ENCODE measurements at places on chromosomes 2 and 18.

- no peak for DNase-seq
Observed at GRCh38 chr2:176280867-176281658, 11.8 kb downstream of the MTX2 start.

DNA sequence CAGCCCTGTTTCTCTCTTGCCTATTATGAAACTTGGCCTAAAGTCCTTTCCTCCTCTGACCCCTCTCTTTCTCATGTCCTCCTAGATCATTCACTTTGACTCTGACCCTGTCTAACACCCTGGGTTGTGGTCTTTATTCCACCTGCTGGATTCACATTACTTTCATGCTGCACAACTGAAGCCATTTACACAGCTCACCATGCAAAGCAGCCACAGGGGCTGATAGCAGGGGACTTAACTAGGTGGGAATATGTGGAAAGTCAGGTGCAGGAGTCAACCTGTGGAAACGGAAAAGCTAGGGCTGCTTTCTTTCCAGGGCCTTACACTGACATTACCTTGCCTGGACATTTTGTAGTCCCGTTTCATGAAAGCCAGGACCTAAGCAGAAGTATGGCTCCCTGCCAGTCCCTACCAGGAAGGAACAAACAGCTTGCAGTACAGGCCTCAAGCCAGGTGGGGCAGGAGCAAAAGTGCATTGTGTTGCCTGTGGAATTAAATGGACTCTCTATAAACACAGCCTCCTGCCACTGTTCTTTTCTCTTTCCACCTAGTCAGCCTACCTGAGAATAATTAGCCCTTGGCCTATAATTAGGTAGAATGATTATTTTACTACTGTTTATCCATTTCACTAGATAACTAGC, 11.8 kb downstream of the MAPRE3 start:
- peak; percentile 15 for DNase-seq

DNA sequence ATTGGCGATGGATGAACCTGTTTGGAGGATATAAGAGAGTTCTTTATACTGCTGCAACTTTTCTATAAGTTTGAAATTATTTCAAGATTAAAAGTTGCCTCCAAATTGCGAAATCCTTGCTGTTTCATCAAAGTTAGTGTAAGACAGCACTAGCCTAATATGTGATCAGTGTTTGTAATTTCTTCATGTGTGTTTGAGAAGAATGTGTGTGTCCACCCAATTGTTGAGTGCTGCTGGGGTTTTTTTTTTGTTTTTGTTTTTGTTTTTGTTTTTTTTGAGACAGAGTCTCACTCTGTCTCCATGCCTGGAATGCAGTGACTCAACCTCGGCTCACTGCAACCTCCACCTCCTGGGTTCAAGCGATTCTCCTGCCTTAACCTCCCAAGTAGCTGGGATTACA, 33.4 kb downstream of the CDK15 start:
- DNase-seq: no peak

DNA sequence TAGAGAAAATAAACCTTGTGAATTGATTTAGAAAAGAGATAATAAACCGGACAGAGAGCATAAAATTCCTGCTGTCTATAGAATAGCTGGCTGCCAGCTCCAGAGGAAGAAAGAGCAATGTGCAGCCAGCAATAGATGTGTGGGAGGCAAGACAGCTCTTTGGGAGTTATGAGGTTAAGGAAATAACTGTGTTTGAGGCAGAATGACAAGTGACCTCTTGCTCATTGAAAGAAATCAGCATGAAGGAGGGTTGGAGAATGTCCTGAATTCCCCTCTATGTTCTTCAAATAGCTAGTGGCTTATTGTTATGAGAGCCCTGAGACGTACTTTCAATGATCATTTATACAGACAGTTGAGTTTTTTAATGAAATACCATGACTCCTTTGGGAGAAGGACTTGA, 1009.9 kb upstream of the NXPH2 start:
- DNase-seq: no peak

DNA sequence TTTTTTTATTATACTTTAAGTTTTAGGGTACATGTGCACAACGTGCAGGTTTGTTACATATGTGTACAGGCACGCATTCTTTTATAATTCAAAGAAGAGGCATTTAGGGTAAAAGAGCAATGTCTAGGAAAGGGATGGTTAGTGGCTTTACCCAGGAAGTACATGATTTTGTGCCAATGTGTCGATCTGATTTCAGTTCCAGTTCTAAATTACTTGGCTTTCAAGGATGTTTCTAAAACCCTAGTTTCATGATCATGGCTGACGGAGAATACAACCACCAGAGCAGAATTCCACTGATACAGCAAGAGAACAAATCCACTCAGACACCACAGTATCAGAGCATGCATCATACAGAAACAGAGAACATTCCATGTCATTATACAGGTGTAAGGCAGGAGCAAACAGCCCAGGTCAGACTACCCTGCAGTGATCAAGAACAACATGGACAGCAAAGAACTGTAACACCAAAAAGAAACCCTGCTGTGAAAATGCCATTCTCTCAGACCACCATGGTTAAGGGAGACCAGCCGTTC, 116.7 kb upstream of the STK17B start:
- no peak for DNase-seq

GRCh38 chr18:78295262-78295661, 684.4 kb upstream of the SALL3 start:
- DNase-seq: no peak

- no peak for DNase-seq
Observed at GRCh38 chr2:241835611-241836010, 23.1 kb downstream of the PDCD1 start.

DNA sequence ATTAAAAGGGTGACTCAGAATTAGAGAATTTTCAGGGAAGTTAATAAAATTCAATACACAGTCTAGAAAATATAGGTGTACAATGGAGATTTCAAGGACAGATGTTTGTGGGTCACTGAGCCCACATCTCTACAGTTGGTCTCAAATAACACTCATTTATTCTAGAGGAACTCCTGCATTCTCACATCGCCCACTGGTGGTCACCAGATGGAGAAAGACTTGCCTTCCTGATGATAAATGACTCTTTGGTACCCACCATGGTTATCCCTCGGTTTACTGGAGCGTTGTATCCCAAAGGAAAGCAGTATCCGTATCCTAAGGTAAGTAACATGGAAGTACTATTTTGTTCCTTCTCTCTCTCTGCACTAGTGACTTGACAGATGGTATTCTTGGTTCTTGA, 1297.1 kb downstream of the DPP10 start:
- DNase-seq: no peak

GRCh38 chr2:159199761-159200465, 86.6 kb downstream of the WDSUB1 start:
- no peak for DNase-seq

DNA sequence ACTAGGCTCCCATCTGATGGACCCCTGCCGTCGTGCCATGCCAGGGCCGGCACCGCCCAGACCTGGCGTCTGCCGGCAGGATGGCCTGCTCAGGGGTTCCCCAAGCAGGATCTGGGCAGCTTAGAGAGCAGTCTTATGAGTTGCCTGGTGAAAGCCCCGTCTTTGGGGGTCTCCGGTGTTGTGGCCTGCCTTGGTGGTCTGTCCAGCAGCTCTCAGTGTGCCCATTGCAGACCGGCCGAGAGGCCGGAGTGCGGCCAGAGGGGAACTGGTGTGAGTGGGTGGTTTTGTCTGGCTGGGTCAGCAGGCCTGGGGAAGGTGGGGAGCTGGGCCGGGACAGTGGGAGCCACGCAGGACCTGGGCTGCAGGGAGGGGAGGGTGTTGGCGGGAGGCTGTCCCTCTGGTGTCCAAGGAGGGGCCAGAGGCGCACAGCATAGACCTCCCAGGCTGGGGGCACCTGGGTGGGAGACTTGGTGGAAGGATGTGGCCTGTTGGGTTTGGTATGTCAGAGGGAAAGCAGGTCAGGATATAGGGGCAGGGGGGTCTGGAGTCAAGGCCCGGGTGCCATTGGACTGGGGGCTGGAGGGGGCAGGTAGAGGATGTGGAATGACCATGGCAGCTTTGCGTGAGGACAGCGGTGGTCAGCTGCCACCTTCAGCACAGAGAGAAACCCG, 16.5 kb downstream of the GPC1 start:
- no peak for DNase-seq

DNA sequence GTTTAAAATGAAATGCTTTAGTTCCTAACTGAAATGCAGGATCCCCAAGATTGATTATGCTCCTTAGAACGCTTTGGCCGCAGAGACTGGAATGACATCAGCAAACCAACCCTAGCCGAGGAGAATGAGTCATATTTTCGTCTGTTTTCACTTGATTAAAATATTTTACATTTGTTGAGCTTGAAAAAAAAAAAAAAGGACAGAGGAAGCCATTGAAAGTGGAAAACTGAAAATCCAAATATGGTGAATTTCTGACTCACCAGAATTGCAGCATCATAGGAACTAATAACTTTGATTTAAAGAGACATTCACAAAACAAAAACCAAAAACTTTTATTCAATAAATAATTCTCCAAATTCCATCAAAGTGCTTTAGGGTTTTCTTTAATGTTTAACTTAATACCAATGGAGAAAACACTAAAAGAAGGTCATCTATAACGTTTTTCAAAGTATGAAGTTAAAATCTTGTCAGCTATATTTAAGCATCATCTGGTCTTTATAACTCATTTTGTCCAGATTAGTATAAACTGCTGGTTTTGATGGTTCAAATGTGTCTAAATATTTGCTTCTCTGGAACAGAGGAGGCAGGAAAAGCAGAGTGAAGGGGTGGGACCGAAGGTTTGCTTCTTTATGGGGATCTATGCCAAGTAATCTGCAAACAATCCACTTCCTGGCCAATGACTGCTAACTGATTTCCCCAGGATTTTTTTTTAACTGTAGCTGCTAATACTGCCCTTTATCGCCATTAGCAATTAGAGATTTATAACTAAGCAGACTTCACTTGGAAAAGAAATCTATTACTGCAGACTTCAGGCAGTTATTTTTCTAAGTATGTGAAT, 30.9 kb upstream of the COL5A2 start:
- DNase-seq: no peak

GRCh38 chr2:235021752-235022151, 69.9 kb downstream of the SH3BP4 start:
- no peak for DNase-seq

DNA sequence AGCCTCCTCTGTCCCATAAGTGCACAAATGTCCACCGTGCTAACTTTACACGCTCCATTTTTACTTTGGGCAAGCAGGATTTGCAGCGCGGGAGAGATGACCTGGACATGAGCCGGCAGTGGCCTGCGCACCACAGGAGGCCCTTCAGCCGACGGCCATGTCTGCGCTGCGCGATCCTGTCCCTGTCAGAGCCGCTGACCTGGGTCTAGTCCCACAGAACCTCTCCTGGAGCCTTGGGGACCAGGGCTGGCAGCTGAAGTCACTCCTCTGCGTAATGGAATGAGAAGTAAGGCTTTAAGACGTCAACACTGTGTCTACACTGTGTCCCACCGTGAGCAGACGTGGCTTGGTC, 29.6 kb downstream of the ADI1 start:
- no peak for DNase-seq

DNA sequence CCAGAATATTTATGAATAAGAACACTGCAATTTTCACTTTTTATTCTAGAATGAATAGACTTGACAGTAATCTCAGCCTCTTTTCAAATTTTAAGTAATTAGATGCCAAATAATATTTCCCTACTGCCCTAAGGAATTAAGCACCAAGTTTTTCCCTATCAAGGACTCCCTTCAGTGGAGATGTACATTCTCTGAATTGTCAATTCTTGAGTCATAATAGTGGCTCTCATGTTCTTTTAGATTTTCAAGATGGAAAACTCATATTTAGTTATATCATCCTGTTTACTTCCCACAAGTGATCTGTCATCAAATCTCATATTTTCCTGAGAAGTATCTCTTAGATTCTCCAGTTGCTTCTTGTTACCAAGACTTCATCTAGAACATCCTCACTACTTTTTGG, 1248.9 kb upstream of the CHAC2 start:
- DNase-seq: no peak

DNA sequence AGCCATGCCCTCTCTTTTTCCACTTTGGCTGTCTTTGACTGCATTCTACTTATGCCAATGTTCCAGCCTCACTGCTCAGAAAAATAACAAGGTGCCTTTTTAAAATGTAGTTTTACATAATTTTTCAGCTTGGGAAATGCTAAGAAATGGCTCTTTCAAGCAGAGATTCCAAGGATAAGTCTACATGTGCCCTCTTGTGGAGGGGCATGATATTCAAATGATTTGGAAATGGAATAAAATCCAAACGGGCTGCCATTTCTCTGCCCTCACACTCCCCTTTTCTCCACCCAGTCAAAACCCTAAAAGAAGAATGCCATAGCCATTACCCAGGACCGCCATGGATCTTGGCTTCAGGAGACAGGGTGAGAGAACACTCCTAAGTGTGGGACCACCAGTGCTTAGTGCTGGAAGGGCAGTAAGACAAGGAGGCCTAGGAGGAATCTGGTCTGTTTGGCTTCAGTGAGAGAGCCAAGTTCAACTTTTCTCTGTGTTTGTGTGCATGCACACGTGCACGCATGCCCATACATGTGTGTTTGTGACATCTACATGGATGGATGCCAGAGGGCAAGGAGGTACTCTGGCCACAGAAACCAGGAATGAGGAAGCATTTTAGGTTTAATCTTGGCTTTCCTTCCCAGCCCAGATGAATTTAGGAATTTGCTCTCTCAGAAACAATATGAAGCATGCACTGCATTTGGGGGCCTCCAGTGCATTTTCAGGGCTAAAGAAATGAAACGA, 174.0 kb upstream of the SLC14A2 start:
- DNase-seq: no peak

DNA sequence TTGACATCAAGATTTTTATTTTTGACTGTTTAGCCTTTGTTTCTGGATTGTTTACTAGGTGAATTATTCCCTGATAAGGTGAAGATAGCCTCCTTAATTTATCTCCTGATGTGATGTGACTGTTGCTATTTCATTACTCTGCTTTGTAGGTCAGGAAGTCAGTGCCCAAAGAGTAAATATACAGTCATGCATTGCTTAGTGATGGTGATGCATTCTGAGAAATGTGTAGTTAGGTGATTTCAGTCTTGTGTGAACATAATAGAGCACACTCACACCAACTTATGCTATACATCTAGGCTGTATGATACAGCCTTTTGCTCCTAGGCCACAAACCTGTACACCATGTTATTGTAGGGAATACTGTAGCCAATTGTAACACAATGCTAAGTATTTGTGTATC, 102.4 kb upstream of the THUMPD2 start:
- no peak for DNase-seq

- DNase-seq: no peak
Observed at GRCh38 chr18:13726972-13727331, 479 bp downstream of the RNMT start.

DNA sequence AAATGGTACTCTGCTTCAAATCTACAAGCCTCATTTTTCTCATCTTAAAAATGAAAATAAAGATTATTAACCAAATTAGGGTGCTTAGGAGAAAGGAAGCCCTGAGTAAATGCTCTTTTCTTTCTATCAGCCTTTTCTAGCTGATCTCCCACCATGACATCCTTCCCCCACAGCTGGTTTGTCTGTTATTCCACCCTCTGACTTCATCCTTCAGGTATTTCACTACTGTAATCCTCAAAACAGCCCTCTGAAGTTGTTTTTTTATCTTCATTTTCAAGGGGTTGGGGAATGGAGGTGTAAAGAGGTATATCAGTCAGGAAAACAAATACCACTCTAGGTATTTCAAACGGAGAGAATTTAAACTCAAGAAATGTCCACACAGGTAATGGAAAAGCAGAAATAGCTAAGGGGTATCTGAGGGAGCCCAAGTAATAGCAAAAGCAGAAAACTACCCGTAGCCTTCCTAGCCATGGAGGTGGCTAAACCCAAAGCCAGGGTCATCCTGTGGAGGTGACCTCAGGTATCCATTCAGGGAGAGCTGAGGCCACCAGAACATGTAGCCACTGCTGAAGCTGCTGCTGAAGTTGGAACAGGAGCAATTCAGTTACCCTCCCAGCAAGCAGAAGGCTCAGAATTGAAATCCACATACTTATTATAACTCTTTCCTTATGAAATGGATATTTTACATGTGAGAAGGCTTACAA, 990.9 kb upstream of the ACVR2A start:
- no peak for DNase-seq

GRCh38 chr18:40642692-40643229, 1312.3 kb upstream of the PIK3C3 start:
- DNase-seq: no peak

All from GM18507 (cell line).